ENCODE measurements at places on chromosomes 13 and 19.

DNA sequence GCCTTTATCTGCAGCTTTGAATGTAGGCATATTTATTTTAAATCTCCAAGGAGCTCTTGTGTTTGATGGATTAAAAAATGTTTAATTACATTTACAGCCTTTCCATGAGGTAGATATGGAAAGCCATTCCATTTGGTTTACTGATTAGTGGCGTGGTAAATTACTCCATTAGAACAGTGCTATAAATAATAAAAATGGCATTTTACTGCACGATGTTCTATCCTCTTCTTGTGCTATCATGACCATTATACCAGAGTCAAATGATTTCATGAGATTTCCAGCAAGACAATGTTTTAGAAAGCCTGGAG lies 250.9 kb upstream of the HTR2A start:
- DNase-seq = no peak

DNA sequence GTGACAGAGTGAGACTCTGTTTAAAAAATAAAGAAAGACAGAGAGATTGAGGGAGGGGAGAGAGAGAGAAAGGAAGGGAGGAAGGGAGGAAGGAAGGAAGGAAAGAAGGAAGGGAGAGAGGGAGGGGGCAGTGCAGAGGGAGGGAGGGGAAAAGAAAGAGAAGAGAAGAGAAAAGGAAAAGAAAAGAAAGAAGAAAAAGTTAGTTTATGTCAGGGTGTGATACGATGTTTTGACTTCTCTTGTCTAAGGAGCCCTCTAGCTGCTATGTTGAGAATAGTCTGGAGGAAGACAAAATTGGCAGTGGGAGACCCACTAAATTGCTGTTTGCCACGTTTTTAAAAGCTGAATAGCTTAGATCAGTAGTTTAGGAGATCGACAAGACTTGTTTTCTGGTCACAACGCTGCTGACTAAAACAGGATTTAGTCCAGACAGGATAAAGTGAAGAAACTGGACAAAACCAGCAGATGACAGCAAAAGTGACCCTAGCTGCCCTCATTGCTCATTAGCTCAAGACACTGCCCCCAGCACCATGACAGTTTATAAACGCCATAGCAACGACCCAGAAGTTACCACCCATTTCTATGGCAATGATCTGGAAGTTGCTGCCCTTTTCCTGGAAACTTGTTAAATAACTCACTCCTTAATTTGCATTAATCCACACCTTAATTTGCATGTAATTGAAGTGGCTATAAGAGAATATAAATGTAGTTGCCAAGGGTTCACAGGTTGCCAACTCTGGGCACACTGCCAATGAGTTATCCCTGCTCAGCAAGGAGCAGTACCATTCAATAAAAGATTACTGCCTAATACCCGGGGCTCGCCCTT lies 11.1 kb downstream of the TEX101 start:
- DNase-seq = no peak

GRCh38 chr19:29098863-29099481 lies 114.0 kb downstream of the UQCRFS1 start:
- no peak for DNase-seq

DNA sequence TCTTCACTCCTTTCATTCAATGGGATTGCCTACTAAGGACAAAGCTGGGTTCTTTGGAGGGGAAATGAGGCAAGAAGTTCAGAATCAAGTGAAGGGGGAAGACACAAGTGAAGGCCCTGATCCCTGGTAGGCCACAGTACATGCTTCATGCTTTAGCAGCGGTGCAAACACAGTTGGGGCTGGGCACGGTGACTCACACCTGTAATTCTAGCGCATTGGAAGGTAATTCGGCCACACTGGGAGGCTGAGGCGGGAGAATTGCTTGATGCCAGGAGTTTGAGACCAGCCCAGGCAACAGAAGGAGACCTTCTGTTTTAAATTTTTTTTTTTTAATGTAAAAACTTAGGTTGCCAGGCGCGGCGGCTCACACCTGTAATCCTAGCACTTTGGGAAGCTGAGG lies 23.4 kb upstream of the GATAD2A start:
- DNase-seq = no peak

DNA sequence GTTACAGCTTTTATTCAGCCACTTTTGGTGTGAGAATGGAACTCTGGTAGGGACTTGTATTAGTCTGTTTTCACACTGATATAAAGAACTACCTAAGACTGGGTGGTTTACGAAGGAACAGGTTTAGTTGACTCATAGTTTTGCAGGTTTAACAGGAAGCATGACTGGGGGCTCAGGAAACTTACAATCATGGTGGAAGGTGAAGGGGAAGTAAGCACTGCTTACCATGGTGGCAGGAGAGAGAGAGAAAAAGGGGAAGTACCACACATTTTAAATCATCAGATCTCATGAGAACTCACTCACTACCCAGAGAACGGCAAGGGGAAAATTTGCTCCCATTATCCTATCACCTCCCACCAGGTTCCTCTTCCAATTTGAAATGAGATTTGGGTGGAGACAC lies 942.2 kb downstream of the PCDH17 start:
- DNase-seq = no peak

GRCh38 chr13:26529441-26529840 lies 28.0 kb upstream of the WASF3 start:
- no peak for DNase-seq

GRCh38 chr13:67258482-67258881 lies 28.3 kb upstream of the PCDH9 start:
- DNase-seq = no peak

GRCh38 chr13:50893211-50893852 lies 16.3 kb upstream of the RNASEH2B start:
- DNase-seq = no peak

DNA sequence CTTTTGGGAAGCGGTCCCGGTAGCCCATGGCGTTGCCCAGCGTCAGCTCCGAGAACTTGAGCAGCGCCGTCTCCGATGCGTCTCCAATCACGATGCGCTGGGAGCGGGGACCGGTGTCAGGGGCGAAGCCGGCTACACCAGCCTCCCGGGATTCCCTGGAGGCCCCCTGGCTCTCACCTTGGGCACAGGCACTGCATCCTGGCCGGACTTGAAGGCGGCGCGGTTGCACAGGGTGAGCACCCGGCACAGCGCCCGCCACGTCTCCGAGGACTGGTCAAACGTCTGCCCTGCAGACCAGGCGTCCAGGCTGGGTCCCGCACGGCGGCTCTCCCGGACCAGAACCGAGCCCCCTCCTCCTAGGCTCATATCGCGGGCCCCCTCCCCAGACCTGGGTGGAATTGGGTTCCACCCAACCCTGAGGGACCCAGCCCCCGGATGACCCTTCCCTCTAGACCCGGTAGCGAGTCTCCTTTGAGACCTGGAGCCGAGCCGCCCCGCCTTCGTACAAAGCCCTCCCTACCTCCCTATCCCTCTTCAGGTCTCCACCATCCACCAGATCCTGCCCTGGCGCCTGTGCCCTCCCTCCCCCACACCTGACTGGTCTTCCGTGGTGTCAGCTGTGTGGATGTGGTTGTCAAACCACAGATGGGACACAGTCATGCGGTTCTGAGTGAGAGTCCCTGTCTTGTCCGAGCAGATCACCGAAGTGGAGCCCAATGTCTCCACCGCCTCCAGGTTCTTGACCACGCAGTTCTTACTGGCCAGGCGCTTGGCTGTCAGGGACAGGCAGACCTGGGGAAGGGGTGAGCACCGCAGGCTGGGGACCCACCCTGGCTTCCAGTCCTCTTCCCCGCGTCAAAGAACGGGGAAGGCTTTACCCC lies 4.8 kb downstream of the ATP4A start:
- DNase-seq = no peak

GRCh38 chr13:25175431-25175830 lies 3.3 kb upstream of the AMER2 start:
- no peak for DNase-seq

DNA sequence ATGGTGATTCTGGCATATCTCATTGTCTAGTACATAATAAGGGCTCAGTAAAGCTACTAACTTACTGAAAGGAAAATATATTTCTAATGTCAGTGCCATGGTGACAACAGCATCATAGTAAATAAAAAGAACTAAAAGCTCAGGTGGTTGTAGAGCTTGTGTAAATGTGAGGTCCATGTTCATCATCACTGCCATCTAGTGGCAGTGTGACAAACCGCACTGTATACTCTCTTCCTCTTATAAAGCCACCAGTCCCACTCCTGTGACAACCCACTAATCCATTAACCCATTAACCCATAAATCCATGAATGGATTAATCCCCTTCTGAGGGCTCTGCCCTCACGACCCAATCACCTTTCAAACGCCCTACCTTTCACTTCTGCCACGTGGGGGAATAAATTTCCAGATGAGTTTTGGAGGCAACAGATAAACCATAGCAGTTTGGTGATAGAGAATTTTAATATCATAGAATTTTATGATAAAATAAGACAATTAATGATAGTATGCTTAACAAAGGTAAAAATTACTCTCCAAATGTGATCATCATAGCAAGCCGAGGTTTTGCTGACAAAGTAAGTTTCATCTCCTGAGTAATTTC lies 160.4 kb upstream of the SGCG start:
- DNase-seq = no peak

DNA sequence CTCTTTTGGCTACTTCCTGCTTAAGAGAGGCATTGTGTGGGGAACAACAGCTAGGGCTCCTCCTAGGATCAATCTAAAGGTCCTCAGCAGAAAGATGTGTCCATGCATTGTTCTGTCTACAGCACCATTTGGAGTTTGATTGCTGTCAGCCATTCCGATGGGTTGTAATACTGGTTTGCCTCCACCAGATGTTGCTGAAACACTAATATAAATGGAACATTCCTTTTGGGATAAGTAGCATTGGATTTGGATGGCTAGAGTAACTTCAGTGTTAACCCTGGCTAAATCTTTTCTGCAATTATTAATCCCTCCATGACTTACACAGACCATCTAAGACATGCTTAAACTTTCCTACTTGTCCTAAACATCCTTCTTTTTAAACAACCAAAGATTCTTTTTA lies 104.2 kb downstream of the TDRD3 start:
- no peak for DNase-seq

DNA sequence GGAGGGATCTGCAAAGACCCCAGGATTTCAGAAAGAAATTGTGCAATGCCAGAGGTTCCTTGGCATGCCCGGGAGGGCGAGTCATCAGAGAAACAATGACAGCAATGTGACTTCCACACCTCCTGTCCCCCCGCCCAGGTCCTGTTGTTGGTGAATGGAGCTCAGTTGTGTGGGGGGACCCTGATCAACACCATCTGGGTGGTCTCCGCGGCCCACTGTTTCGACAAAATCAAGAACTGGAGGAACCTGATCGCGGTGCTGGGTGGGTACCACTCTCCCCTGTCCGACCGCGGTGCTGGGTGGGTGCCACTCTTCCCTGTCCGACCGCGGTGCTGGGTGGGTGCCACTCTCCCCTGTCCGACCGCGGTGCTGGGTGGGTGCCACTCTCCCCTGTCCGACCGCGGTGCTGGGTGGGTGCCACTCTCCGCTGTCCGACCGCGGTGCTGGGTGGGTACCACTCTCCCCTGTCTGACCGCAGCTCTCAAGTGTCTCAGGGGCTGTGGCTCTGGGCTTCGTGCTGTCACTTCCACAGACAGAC lies 5.2 kb upstream of the F10 start:
- no peak for DNase-seq

- DNase-seq = no peak
Observed at GRCh38 chr19:44808463-44809371, at the start of gene BCAM. Gene BCAM, plus strand, starts transcription at chr19:44809103. Its CDS starts 22 bp downstream, at chr19:44809125.

- DNase-seq = no peak
Observed at GRCh38 chr19:22144394-22144793, 52.4 kb downstream of the ZNF676 start.

DNA sequence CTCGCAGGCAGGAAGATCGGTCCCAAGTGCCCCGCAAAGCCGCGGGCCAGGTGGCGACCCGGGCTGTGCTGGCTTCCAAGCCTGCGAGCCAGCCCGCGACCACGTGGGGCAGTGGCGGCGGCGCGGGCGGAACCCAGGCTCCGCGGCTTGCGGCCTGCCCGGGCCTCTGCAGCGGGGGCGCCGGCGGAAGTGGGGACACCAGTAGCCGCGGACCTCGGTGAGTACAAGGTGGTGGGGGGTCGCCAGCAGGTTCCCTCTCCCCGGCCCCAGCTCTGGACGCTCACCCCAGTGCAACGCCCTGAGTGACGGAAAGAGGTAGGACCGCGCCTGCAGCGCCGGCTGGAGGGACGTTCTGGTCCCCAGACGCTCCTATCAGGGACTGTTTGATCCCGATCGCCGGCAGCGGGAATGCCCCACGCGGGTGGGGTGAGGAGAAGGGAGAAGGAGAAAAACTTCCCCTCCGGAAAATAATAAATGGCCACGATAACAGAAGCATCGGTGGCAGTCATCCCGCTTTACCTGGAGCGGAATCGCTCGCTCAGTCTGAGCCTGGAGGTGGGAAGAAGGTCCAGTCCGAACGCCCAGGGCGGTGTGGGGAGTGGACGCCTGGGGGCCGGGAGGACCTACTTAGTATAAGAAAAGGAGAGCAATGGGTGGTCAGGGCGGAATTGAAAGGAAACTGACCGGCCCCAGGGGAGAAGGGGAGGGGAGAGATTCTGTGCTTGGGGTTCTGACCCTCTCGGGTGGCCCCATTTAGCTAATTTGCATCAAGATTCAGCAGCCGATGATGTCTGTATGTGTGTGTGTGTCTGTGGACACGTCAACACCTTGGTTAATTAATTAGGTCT lies at the start of gene GEMIN7:
TSS of gene GEMIN7 (plus strand) at position 198 of the 848 bp plus-strand sequence. CDS start 10,855 bp downstream, outside the sequence.
- DNase-seq = peak; percentile 65

DNA sequence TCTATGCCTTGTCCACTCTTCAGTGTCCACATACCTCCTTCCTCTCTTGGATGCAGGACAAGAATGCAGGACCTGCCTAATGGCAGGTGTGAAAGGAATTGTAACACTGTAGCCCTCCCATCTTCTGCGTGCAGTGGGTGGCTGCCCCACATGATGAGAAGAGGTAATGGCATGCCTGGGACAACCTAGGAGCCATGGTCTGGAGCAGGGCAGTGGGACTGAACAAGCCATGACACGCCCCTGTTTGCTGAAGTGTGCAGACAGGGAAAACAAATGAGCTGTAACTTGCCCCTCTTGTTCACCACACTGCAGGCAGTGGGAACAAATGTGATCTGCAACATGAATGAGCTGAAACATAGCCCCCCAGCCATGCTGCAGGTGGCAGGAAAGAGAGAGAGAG lies 192.2 kb downstream of the PCDH17 start:
- no peak for DNase-seq

DNA sequence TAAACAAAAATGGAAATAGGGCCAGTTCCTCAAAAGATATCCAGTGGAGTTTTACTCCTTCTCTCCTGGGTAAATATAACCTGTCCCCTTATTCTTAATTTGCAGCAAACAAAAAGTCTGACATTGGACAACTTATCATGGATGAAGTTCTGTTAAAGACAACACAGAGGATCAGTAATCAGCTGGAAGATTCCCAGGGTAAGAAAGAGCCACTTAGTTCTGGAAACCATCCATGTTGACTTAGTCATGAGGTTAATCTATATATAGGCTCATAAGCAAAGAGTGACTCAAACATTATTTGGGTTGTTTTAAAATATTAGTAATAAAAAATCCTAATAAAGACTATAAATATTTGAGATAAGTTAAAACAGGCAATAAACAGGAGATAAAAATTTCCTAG lies 40.5 kb upstream of the EBPL start:
- DNase-seq = no peak

DNA sequence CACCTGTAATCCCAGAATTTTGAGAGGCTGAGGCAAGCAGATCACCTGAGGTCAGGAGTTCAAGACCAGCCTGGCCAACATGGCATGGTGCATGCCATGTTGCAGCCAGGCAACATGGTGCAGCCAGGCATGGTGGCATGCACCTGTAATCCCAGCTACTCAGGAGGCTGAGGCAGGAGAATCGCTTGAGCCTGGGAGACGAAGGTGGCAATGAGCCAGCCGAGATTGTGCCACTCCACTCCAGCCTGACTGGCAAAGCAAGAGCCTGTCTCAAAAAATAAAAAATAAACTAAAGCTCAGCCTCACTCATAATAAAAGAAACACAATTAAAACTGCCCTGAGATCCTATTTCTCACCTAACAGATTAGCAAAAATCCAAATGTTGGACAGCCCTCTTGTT lies 49.7 kb upstream of the MAP3K10 start:
- no peak for DNase-seq
